Epithelial cell of esophagus (primary cell): ENCODE measurements at places on chromosomes 1 and 21.

GRCh38 chr1:99647490-99647889 lies 1.6 kb downstream of the PALMD start:
- no peak for DNase-seq

- peak; percentile 97 for DNase-seq
Measured at GRCh38 chr1:43048601-43049011, 89.9 kb upstream of the SLC2A1 start.

- DNase-seq = peak; percentile 27
Measured at GRCh38 chr1:220045356-220046051, 801 bp downstream of the EPRS1 start.

DNA sequence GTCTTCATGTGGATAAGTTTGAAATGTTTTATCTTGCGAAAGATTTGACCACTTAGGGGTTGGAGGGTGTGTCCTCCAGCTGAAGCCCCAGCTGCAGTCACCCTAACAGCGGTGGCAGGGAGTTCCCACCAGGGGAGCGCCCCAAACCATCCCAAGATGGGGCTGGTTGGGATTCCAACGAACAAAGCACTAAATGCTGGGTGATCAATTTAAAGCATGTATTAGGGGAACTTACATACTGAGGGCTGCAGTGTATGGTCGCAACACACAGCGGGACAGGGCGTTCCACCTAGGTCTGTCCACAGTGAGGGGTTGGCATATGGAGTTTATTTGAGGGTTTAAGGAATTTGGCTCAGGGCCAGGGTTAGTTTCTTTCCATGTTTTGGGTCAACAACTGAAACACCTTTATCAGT lies 26.3 kb downstream of the SLC37A1 start:
- no peak for DNase-seq

DNA sequence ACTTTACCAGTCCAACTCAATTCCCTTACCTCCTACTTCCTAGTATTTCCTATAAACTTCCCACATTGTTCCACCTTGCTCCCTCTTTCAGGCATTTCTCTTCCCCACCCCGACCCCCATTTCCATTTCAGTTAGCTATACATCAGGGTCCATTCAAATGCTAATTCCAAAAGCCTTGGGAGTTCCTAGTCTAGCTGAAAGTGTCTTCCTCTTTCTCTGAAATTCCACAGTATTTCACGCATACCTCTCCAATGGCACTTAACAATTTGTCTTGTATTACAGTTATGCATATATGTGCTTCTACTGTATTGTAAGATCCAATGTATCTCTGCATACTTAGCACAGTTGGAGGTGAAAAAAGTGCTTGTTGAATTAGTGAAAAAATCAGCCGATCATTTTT lies 94.9 kb downstream of the ZNF644 start:
- no peak for DNase-seq

GRCh38 chr1:228368801-228369607 lies 37.6 kb downstream of the TRIM11 start:
- no peak for DNase-seq

- no peak for DNase-seq
Measured at GRCh38 chr1:85889870-85890269, 181.6 kb upstream of the ZNHIT6 start.

DNA sequence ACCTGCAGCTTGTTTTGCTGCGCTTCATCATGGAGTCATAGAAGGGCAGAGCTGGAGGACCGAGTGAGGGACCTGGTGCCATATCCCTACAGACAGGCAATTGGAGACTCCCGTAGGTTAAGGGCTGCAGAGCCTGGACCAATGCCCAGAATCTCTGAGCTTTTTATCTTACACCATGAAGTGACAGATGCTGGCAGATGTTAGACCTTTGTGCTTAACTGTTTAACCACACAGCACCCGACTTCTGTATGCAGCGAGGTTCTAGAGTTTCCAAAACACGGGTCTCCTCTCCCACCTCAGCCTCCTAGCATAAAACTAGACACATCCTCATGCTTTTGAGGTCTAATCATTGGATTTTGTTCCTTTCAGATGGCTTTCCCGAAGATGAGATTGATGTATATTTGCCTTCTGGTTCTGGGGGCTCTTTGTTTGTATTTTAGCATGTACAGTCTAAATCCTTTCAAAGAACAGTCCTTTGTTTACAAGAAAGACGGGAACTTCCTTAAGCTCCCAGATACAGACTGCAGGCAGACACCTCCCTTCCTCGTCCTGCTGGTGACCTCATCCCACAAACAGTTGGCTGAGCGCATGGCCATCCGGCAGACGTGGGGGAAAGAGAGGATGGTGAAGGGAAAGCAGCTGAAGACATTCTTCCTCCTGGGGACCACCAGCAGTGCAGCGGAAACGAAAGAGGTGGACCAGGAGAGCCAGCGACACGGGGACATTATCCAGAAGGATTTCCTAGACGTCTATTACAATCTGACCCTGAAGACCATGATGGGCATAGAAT lies 47.6 kb downstream of the B3GALT5 start:
- DNase-seq = peak; percentile 49

DNA sequence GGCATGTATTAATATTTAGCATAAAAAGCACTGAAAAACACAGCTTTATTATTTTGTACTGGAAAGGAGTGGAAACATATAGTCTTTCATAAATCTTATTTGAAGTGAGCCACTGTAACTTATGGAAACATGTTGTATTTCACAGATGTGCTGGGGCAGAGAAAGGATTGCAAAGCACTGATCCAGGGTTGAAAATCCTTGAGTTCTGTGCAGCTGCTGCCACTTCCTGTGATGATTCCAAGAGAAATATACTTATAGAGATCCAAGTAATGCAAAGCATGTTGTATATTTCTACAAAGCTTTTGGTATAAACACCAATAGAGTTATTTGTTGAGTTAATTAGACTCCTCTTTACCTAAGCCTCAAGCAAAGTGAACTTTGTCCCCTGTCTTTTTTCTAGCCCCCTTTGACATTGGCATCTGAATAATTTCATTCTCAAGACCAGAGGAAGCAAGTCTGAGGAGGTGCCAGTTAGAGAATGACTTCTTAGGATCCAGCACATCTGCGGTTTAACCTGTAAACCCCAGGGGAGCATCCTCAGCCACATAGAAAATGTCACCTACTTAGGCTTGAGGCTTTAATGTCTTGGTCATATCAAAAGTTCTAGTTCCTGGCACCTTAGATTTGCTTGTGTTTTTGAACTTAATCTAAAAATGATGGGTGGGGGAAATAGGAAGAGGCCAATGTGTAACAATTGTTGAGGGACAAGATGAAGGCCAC lies 173.3 kb downstream of the FASLG start:
- DNase-seq = no peak

GRCh38 chr1:47664356-47664755 lies 226.5 kb downstream of the FOXD2 start:
- no peak for DNase-seq

- no peak for DNase-seq
Measured at GRCh38 chr1:244665771-244666217, 12.9 kb downstream of the DESI2 start.

DNA sequence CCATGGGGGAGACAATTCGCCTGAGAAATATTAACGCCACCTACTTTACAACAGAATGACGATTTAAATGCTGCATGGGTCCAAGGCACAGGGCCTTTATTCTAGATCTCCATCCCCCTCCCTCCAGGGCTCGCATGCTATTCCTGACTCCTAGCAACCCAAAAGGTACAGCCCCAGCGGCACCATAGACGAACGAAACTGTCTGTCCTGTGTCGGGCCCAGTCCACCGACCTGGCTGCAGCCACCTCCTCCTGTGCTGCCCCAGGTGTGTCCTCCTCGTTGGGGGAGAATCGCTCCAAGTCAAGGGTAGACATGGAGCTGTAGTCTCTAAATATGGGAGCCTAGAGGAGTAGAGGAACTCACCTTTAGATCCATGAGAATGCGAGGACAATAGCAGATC lies 196.5 kb downstream of the TOMM20 start:
- no peak for DNase-seq

- DNase-seq = no peak
Measured at GRCh38 chr1:94471271-94471670, 53.1 kb downstream of the ABCD3 start.

- DNase-seq = no peak
Measured at GRCh38 chr1:163974120-163974519, 584.9 kb upstream of the PBX1 start.

GRCh38 chr1:180248176-180248575 lies 18.1 kb downstream of the LHX4 start:
- DNase-seq = no peak

DNA sequence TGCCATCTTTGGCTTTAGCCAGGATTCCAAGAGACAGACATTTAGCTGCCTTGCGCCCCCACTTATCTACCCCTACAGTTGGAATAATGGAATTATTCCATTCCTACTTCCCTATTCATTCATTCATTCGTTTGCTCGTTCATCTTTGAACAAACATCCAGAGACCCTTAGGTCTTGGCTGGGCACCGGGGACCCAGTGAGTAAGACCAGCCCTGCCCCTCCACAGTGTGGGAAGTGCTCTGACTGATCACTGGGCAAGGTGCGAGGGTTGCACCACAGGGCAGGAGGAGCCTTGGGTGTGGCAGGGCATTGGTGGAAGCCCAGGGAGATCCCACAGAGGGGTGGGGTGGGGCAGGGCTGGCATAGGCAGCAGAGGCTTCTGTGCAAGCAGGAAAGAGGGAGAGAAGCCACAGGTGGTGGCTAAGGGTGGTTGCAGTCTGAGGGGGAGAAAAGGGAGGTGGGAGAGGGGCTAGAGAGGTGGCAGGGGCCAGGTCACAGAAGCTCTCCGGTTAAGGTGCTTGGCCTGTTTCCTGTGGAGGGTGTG lies 35.0 kb upstream of the TMEM61 start:
- DNase-seq = peak; percentile 84

DNA sequence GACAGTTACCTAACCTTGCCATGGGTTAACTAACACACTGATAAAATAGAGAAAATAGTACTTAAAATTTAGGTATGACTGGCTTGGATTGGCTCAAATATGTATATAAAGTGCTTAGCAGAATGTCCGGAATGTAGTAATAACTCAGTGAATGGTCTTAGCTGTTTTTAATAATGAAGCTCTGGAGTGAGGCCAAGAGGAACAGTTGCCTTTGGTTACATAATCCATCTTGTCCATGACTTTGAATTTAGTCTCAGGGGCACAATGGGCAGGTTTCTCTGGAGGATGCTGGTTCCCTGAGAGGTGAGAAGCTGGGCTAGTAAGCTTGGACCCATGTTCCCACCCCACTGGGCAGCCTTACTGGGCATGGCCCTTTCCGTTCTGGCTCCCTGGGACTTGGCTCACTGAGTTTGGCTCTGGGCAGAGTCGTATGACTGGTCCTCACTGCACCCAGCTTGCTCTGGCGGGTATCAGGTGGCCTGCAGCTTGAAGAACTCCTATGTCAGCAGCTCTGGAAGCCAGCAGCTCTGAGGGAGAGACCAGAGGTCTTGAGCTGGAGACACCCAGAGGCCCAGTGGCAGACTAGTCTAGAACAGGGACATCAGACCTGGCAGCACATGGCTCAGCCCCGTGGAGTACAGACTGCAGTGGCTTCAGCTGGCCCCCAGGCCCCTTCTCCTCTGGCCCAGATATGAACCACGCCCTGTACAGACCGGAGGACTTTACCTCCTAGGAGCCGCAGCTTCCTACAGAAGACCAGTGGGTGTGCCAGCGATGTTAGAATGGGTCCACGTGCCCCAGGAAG lies 40.4 kb downstream of the TENT5C start:
- DNase-seq = no peak

GRCh38 chr1:93567255-93567918 lies 114.2 kb downstream of the BCAR3 start:
- peak; percentile 82 for DNase-seq

GRCh38 chr1:202283379-202283844 lies 58.3 kb downstream of the UBE2T start:
- DNase-seq = peak; percentile 91

DNA sequence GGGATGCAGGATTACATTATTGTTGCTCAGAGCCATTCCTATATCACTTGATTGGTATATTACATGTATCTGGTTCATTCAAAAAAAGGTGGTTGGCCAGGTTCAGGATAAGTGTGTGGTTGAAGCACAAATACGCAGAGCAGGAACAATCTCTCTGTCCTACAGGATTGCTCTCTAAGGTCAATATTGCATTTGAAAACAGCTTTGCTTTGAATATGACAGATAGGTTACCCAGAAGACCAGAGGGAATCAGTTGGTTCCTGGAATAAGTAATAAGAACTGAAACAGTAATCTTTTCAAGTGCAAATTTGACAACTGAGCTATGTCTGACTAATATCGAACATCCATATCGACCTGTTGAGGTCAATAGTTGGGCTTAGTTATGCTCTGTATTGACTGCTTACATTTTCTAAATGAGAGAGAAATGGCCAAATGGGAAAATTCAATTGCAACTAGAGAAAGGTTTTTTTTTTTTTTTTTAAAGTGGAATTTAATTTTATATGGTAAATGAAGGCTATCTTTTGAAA lies 176.8 kb downstream of the ATP6V1G3 start:
- no peak for DNase-seq

DNA sequence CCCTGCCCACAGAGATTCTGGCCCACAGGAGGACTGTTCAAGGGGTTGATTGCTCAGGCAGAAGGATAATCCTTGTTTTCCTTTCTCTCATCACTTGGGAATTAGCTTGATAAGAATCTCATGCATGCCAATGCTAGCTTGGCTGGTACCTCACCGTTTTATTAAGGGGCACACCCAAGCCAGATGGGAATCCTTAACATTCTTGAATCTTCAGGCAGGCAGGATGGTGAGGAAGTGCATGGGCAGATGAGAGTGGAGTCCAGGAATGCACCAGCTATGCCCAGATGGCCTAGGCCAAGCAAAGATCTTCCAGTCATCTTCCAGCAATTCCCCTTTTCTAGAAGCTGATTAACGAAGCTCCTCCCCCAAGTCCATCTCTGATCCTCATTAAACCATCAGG lies 4.1 kb upstream of the LCE7A start:
- peak; percentile 9 for DNase-seq

GRCh38 chr1:46036894-46037839 lies 95.3 kb downstream of the PIK3R3 start:
- DNase-seq = peak; percentile 79

DNA sequence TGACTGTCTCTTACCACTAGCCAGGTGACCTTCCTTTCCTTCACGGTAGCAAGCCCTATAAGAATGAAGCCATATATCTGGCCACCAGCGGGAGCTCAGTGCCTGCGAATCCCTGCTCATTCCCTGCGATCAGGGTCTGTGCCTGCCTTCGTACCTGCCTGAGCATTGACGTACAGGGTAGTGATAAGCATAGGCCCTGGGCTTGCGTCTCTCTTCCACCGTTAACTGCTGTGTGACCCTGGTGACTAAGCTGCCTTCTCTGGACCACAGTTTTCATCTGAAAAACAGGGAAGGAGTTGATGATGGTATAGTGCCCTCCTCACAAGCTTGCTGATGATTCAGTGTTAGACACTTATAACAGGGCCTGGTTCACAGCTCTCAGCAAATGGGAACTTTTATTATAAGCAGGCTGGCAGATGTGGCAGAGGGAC lies 4.1 kb downstream of the ZC3H12A start:
- peak; percentile 72 for DNase-seq

- no peak for DNase-seq
Measured at GRCh38 chr1:42876009-42876408, 29.6 kb downstream of the ZNF691 start.
